Endothelial cell (in vitro differentiated cells): ENCODE measurements at places on chromosomes 3 and 15.

DNA sequence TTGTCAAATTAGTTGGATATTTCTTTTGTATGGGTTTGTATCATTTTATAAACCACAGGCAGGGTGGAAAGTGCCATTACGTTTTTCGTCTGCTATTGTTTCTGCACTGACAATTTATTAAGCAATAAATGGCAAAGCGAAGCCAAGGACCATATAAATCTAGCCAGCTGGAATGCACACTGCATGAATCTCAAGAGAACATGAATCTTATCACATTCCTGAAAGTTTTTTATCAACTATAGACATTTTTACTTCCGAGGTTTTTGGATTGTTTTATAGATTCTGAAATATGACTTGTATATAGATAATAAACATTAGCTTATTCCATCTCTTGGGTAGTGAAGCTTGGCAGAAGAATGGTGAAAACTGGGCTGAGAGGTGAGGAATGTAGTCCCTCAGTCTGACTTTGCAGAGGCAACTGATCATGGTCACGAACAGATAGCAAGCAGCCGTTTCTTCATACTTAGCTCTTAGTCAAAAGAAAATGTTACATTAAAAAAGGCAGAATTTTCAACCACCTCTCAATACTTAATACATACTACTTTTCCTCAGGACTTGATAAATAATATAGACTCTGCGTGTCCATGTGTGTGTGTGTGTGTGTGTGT is 102.7 kb downstream of the OSBPL10 start:
- DNase-seq: no peak

DNA sequence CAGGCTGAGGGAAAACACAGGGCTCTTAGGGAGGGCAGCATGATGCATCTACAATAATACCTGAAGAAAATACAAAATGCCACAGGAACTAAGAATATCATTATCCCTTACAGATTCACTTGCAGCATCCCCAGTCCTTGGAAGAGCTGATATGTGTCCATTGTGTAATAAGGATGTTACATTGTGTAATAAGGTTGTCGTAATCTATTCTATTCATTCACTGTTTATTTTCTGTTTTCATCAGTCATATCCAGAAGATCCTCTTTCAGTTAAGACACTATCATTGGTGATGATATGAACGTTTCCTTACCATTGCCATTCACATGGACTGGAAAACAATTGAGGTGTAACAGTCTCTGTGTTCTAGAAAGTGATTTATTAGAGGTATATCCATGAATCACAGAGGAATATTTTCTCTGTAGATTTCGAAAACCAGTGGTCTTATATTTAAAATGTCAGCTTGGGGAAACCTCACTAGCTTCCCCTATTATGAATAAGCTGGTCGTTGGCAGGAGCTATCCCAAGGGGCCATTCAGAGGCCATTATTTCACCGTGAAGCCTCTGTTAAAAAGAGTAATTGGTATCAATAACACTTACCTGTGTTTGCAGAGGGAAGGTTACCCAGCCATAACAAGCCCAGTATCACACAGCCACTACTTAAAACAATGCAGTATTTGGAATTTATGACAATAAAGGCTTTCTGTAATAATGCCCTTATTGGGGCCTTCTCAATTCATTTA is 241.1 kb downstream of the ZNF385D start:
- no peak for DNase-seq

DNA sequence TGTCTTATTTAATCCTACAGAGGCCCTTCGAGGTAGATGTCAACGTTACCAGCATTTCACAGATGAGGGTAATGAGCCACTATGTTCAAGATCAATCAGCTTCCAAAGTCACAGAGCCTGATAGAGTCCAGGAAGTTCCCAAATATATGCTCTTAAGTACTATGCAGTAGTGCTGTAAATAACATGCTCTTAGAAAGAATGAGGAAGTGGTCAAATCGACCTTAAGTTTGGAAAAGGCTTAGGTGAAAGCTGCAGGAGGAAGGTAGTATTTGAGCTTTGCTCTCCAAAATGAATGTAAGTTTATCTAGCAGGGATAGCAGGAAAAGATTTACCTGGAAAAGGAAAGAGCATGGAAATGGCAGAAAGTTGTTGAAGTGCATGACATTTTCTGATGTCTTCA is 234.0 kb downstream of the RBMS3 start:
- DNase-seq: no peak

DNA sequence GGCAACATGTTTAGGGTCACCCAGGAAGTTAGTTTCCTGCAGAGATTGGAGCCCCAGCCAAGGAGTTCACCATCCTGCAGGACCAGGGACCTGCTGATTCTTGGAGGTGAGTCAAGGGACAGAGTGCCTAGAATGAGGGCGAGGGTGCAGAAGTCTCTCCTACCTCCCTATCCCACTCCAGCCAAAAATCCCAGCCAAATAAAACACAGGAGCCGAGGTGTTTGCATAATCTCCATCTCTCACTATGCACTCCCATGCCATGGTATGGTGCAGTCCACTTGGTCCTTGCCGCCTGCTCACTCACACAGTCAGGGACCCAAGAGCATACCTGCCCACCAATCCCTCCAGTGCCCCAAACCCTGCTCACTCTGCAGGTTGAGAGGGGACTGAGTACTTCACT is 294.2 kb downstream of the UACA start:
- DNase-seq: no peak

- DNase-seq: no peak
Observed at GRCh38 chr3:13515786-13516759, 32.9 kb upstream of the FBLN2 start.

DNA sequence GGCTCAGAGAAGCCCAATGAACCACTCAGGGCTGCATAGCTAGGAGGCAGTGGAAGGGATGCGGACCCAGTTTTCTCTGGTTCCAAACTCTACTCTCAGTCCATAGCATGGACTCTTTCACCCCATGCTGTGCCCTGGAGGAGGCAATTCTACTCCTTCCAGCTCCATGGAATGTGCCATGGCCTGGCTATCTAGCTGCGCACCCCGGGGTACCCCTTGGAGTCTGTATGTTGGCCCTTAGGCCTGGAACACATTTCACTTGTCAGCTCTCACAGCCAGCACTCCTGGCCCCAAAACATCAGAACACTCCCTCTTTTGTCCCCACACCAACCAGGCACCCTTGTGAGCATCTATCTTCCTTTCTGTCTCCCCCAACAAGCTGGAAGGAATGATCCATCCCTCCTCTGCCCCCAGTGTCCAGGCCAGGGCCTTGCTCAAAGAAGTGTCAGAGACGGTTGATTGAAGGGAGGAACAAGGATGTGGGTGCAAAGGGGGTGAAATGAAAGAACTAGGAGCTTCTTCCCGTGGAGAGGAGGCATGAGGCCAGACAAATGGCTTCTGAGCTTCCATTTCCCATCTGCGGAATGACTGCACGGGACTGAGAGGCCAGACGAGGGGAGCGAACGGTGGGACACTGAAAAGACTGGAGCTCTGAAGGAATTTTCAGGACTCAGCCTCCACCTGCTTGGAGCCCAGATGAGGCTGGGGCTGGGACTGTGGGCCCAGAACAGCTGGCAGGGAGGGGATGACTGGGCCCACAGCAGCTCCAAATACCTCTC is 2.8 kb downstream of the PRSS50 start:
- DNase-seq: no peak
